ENCODE measurements at places on chromosomes 16 and 17.

GRCh38 chr17:79983456-79983855 is 52.2 kb downstream of the TBC1D16 start:
- DNase-seq, result no peak

DNA sequence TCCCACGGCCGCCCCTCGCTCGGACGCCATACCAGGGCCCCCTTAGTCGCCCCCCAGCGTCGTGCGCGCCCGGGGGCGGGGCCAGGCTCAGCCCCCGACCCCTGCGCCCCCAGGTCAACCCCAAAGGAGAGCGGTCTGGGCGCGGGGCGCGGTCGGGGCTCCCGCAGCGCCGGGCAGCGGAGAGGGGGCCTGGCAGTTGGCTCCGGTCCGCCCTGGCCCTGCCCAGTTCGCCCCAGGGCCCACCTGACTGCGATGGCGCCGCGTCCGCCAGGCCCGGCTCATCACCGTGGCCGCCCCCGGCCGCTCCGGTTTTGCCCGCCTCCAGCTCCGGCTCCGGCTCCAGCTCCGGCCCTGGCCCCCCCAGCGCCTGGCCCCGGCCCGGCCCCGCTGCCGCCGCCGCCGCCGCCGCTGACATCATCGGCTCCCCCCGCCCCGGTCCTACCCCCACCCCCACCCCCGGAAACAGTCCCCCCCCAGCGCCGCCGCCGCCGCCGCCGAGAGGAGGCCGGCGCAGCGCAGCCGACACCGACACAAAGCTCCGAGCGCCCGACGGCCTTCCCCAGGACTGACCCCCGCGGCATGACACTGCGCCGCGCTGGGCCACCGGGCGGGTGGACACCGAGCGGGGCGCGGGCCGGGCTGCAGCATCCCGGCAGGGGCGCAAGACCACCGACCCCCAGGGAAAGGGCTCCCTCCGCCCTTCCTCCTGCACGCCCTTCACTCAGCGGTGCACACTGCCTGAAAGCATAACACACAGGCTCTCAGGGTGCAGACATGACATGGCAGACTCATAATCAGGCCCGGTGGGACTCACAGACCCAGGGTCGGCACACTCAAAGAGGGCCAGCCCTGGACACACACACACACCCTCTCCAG is at the start of gene ZBTB4:
Gene ZBTB4, minus strand, starts transcription at position 419 of the 876 bp plus-strand sequence. CDS start 12,830 bp downstream, outside the sequence.
- DNase-seq, result no peak

- DNase-seq, result no peak
Measured at GRCh38 chr17:75799402-75799801, 14.8 kb downstream of the UNK start.

GRCh38 chr17:4607773-4608187 is 23.5 kb downstream of the SMTNL2 start:
- no peak for DNase-seq

- DNase-seq, result no peak
Measured at GRCh38 chr16:30525844-30526136, 576 bp downstream of the ZNF768 start.

DNA sequence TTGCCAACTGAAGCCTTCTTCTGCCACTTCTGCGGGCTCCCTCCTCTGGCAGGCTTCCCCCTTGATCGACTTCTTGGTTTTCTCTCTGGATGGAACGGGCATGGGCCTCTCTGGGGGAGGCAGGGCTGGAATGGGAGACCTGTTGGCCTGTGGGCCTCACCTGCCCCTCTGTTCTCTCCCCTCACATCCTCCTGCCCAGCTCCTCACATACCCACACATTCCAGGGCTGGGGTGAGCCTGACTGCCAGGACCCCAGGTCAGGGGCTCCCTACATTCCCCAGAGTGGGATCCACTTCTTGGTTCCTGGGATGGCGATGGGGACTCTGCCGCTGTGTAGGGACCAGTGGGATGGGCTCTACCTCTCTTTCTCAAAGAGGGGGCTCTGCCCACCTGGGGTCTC is 6.5 kb upstream of the LASP1NB start:
- no peak for DNase-seq

GRCh38 chr17:17739388-17740066 is 58.3 kb downstream of the RAI1 start:
- DNase-seq, result no peak
